ENCODE measurements at places on chromosomes 13 and 19.

DNA sequence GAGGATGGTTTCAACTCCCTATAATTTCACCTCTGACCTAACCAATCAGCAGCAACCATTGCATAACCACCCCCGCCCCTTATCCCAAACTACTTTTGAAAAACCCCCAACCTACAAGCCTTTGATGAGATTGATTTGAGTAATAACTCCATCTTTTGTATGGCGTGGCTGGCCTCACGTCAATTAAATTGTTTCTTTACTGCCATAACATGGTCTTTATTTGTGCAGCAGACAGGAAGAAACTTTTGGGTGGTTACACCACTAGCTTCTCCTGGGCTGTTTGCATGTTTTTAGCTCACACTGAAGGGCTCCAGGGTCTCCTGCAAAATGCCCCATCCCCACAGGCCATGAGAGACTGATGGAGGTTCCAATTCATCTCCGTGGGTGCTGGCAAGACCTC, 34.0 kb upstream of the PEG3 start:
- DNase-seq = no peak

- no peak for DNase-seq
Observed at GRCh38 chr19:823565-824121, 1.9 kb upstream of the PLPPR3 start.

DNA sequence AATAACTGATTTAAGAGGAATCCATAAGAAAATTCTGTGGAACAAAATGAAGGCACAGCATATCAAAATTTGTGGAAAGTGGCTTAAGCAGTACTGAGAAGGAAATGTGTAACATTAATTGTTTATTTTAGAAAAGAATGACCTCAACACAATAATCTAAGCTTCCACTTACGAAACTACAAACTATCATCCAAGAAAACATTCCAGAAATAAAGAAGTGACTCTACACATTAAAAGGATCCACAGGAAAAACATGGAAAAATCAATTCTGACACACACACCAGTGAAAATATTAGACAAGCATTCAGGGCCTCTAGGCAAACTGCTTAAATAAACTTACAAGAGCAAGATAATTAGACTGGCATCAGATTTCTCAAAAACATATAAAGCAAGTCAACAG, 14.0 kb downstream of the EXOSC8 start:
- no peak for DNase-seq

GRCh38 chr19:1275976-1276627, 772 bp downstream of the FAM174C start:
- DNase-seq = no peak

GRCh38 chr13:32300920-32301319, 14.2 kb downstream of the ZAR1L start:
- no peak for DNase-seq

- no peak for DNase-seq
Observed at GRCh38 chr19:34767951-34768350, 5.1 kb downstream of the ZNF599 start.

DNA sequence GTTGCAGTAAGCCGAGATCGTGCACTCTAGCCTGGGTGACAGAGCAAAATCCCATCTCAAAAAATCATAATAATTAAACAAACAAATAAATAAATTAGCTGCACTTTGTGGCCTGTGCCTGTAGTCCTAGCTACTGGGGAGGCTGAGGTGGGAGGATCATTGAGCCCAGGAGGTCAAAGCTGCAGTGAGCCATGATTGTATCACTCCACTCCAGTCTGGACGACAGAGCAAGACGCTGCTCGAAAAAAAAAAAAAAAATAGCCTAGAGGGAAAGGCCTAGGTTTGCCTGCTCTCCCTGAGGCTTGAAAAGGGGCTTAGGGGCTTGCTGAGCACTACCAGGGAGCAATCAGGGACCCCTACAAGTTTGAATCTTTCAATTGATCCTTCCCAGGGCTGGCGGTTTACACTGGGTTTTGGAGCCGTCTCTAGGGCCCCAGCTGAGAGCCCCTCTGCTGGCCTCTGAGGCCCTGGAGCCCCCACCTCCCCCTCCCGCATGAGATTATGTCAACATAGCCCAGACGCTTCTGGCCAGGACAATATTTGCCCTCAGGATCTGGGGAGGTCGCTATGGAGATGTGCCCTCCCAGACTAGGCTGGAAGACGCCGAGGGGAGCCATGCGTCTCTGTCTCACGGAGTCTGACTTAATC, 10.4 kb upstream of the GIPR start:
- no peak for DNase-seq

GRCh38 chr19:17101686-17102628, 26.4 kb downstream of the MYO9B start:
- DNase-seq = no peak

DNA sequence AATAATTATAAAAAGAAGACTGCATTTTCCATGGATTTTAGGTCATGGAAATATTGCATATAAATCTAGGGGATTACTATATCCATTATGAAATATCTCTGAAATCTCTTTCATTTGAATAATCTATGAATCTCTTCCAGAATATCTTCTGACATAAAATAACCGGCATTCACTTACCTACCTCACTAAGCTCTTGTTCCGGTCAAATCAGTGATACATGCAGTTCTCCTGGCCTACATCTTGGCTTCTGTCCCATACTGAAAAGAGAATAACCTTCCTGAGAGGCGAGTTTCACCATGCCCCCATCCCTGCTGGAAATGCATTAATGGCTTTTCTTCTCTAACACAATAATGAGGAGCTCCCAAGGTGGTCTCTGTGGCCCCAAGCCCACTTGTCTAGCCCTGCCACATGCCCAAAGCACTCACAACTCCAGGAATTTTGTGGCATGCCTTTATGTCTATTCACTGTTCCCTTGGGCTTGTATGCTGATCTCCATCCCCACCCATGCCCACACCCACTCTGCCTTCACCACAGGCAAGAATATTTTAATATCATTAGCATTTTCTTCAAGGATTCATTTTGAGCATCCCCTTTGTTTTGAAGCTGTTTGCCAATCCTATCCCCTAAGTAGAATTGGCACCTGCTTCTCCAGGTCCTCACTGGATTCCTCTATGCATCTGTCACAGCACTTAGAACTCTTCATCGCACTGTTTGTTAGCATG, 401.6 kb downstream of the COG6 start:
- DNase-seq = no peak

GRCh38 chr13:75220861-75221260, 261.1 kb downstream of the TBC1D4 start:
- DNase-seq = no peak

DNA sequence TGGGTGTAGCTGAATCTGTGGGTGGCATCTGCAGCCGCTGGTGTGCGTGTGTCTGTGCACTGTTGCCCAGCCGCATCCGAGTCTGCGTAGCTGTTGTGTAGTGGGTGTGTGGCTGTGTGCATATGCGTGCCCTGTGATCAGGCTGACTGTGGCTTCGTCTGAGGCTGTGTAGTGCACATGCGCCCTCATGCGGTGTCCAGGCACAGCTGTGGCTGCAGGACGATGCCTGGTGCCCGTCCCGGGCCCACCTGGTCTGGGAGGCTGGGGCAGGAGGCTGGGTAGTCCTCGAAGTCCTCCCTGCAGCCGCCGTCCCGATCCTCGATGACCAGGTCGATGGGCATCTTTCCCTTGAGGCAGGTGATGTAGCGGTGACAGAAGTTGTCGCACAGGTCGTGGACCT, 4.9 kb downstream of the MEIS3 start:
- DNase-seq = no peak

GRCh38 chr13:42333613-42334328, 61.8 kb downstream of the AKAP11 start:
- DNase-seq = no peak

Measured in effector memory CD4-positive, alpha-beta T cell (primary cell).